ENCODE measurements at places on chromosomes 16 and 17. TPM values are rescaled to one million over a fixed set of nuclear protein-coding genes. Genes with fewer than 3 reads are reported as not detected.

Gene KRTAP3-1
- total RNA-seq = not detected

Gene CCL17
- total RNA-seq = not detected

Gene LRRC37A
- 1.1 TPM for total RNA-seq

Gene CDIP1
- 0.18 TPM for total RNA-seq

Gene HNF1B
- not detected for total RNA-seq

Gene CA7
- total RNA-seq = not detected

Gene NLRC3
- 0.13 TPM for total RNA-seq

Gene GUCY2D
- total RNA-seq = not detected

Gene GNAO1
- total RNA-seq = 0.42 TPM

Gene TMEM92
- 0.47 TPM for total RNA-seq

Gene LRRC46
- 0.73 TPM for total RNA-seq

Gene CCL14
- total RNA-seq = not detected

Gene GLTPD2
- total RNA-seq = not detected

Gene ZNF830
- 17.2 TPM for total RNA-seq

Gene C17orf78
- not detected for total RNA-seq

Gene KRT13
- total RNA-seq = not detected

Gene ZP2
- total RNA-seq = not detected

Gene MT3
- not detected for total RNA-seq

Gene LHX1
- 0.07 TPM for total RNA-seq

Gene RPRML
- 0.16 TPM for total RNA-seq

Gene GCGR
- total RNA-seq = not detected

Gene SPATA20
- 3.2 TPM for total RNA-seq

Gene GDPD3
- 1.7 TPM for total RNA-seq

Gene CEP295NL
- total RNA-seq = not detected
